Activated T-cell treated with anti-CD3 and anti-CD28 coated beads for 4 hours (primary cell): ENCODE measurements at places on chromosomes 4 and X.

- DNase-seq: no peak
These were observed 91.3 kb downstream of the SHISA3 start for GRCh38 chr4:42488554-42488953.

DNA sequence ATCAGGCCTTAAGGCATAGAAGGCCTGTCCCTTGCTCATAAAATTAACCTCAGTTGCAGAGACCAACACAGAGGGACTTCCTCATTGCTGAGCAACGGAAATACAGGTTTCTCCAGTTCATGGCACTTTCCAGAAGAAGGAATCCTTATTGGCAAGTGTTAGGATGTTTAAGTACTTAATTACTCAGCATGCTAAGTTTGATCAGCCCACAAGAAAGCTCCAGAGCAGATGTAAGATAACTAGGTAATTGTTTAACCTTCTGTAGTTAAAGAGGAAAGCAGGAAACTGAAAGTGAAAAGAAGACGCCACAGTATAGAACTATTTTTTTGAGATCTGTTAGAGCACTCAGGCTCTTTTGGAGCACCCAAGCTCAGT lies 33.5 kb downstream of the SMS start:
- DNase-seq: no peak

DNA sequence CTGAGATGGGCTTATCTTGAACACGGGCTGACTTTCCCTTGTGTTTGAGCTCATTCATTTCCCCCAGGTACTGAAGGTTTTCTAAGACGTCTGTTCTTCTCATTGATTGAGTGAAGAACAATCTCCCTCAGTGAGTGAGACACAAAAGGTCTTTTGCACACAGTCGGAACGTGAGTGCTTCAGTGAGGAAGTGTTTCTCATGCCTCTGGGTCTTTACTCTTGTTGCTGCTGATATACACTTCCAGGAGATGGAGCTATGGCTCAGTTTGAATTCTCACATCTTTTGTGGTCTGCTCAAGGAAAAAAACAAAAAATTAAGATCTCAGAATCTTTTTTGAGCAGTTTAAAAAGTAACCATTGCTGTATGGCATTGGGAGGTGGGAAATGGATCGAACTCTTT lies 981.9 kb upstream of the TENM3 start:
- DNase-seq: no peak

DNA sequence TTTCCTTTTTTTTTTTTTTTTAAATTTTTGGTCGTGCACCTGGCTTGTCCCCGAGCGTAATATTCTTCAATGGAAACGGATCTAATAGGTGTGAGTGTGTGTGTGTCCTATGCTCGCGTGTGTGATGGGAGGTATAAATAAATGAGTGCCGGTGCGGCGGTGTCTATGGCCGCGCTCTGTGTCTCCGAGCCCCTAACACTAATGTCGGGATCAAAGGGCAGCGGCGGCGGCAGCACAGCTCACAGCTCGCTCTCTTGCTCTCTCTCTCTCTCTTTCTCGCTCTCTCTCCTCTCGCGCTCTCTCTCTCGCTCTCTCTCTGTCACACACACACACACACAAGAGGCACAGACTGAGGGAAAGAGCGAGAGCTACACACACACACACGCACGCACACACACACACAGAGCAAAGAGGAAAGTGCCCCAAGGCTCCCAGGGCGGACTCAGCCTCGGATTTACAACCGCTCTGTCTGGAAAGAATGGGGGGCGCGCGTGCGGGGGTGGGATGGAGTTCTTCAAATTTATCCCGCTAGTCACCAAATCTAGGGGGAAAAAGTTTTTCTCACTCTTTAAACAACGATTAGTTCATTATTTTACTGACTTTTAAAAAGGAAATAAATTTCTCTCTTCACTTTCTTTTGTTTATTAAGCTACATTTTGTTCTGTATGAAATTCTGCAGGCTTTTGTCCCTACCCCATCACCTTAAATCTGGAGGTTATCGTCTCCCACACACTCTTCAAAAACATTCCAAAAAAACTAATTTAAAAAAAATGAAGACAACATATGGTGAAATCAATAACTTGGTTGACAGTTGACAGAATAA lies at the start of gene ZNF827:
Gene ZNF827 (minus strand): TSS at position 206 of the 823 bp plus-strand sequence. CDS start 416 bp downstream, outside the sequence.
- peak; percentile 39 for DNase-seq
